ENCODE measurements at places on chromosomes 11 and 22. TPM values are rescaled to one million over a fixed set of nuclear protein-coding genes. Genes with fewer than 3 reads are reported as not detected.

- H3K27ac ChIP-seq = no peak overlapping the region
- no peaks in the 10 kb centered on the region for H3K27me3 ChIP-seq
- peak; percentile 58 for DNase-seq
- H3K36me3 ChIP-seq = no peaks in the 10 kb centered on the region
- H3K4me3 ChIP-seq = no peak overlapping the region
These were observed 568.9 kb downstream of the LUZP2 start for GRCh38 chr11:25065746-25066145.

The CARNS1 gene
- not detected for total RNA-seq

GRCh38 chr11:124113890-124114289 is 1.4 kb upstream of the VWA5A start:
- no peaks in the 10 kb centered on the region for H3K27me3 ChIP-seq
- H3K36me3 ChIP-seq = peaks cover 23% of the 10 kb centered on the region
- no peak for DNase-seq
- no peak overlapping the region for H3K4me3 ChIP-seq
- H3K27ac ChIP-seq = no peak overlapping the region
- H3K4me1 ChIP-seq = peaks cover 5% of the 10 kb centered on the region

DNA sequence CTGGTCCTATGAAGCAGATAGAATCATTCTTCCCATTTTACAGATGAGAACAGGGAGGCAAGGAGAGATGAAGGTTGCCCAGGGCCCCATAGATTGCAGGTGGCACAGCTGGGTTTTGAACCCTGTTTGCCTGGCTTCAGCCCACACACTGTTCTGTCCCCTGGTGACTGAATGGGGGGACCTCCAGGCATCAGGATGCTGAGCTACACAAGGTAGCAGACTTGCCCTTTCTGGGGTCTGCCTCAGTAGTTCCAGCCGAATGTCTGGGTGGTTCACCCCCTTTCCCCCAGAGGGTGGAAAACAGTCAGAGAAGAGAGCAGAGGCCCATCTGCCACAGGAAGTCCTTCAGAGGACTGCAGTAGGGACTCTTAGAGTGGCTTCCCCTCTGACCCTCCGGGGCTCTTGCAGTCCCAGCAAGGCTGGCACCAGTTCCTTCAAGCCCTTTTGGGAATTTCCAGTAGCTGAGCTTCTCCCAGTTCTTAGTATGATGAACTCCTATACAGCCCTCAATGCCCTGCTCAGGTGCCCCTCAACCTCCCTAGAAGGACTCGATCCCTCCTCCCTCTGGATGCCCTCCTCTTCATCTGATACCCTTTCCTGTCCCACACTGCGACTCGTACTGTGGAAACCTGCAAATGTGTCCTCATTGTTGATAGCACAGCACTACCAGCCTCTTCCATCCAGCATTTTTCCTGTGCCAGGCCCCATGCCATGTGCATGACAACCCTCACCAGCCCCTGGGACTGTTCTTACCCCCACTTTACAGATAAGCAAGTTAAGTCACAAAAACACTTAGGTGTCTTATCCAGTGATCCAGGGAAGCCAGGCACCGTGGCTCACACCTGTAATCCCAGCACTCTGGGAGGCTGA is 82.8 kb downstream of the IGLL1 start:
- no peak overlapping the region for H3K27ac ChIP-seq
- H3K4me1 ChIP-seq = no peaks in the 10 kb centered on the region
- H3K27me3 ChIP-seq = peaks cover 18% of the 10 kb centered on the region
- no peak for DNase-seq
- no peaks in the 10 kb centered on the region for H3K36me3 ChIP-seq

The MUC6 gene
- total RNA-seq = not detected

The NEFH gene
- total RNA-seq = not detected

The FOXRED2 gene
- total RNA-seq = 10.9 TPM

DNA sequence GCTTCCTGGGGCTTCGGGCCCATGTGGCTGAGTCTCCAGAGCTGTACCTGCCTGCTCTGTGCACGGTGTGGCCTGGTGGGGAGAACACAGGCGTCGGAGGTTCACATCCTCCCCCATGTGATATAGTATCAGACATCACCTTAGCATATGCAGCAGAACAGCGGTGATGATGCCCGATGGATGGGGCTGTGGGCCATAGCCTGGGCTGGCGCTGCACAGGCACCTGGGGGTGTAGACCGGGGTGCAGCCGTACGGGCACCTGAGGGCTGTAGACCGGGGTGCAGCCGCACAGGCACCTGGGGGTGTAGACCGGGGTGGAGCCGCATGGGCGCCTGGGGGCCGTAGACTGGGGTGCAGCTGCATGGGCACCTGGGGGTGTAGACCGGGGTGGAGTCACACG is 29.2 kb downstream of the NADSYN1 start:
- no peak overlapping the region for H3K4me3 ChIP-seq
- no peaks in the 10 kb centered on the region for H3K4me1 ChIP-seq
- peaks cover 64% of the 10 kb centered on the region for H3K36me3 ChIP-seq
- H3K27me3 ChIP-seq = no peaks in the 10 kb centered on the region
- H3K27ac ChIP-seq = no peak overlapping the region
- no peak for DNase-seq

The CELSR1 gene
- total RNA-seq = 69.2 TPM

The SYT13 gene
- total RNA-seq = not detected

DNA sequence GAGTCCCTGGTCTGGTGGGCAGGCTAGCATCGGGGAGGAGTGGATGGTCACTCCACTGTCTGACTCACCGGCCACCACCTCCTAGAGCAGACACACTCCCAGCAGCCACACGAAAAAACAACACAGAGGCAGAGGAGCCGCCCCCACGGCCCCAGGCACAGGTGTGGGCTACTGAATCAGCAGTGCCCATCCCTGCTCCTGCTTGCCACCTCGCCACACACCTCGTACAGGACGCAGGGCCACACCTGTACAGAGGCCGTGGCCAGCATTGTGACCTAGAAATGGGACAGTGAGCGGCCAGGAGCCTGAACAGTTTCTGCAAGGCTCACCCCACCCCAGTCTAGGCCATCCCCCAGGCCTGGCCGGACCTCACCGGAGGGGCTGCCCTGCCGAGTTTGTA is 14.0 kb downstream of the TRIM29 start:
- H3K27me3 ChIP-seq = no peaks in the 10 kb centered on the region
- peak overlapping the region; percentile 50 for H3K27ac ChIP-seq
- peak overlapping the region; percentile 33 for H3K4me3 ChIP-seq
- DNase-seq = no peak

GRCh38 chr11:36306888-36307287 is 10.8 kb downstream of the PRR5L start:
- no peak overlapping the region for H3K4me3 ChIP-seq
- no peaks in the 10 kb centered on the region for H3K36me3 ChIP-seq
- peaks cover 39% of the 10 kb centered on the region for H3K4me1 ChIP-seq

DNA sequence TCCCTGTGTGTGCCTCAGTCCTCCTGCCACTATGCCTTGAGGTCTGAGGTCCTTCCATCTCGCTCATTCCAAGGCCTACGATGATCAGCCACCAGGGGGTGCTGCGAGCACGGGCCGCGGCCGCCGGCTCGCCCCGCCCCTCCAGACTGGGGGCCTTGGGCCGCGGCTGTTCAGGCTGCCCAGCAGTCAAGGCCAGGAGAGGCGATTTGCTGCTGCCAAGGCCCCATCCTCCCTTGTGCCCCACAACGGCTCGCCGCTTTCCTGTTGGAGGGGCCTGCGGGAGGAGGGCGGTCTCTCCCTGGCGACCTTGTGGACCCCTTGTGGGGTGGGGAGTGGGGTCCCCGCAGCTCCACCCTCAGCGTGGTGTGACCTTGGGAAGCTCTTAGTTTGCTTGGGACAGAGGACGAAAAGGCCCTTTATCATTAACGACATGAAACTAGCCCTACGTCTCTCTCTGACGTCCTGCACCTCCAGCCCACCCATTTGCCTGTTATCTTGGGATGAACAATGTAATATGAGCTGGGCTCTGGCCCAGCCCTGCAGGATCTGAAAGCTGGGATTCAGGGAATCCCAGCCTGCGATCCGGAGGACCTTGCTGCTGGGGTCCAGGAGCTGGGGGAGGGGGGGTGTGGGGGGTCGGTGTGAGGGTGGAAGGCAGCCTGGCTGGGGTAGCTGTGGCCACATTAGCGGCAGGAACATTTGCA is 5.3 kb upstream of the GALR3 start:
- peak; percentile 71 for DNase-seq
- no peaks in the 10 kb centered on the region for H3K27me3 ChIP-seq
- no peak overlapping the region for H3K4me3 ChIP-seq
- peaks cover 6% of the 10 kb centered on the region for H3K4me1 ChIP-seq

DNA sequence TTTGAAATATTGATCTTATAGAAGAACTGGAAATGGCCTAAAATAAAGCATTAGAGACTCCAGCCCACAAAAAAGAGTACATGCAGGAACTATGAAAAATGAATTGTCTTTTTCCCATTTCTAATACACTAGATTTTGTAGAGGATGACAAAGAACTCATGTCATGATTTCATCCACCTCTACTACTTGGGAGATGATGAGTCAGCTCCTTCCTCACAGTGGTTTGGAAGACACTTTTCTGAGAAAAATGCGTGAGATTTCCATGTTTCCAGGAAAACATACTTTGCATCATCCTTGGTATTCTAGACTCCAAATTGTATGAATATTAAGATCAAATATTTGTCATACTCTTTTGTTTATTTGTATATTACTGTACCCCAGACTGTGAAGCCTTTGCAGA is 500.5 kb downstream of the FAM181B start:
- no peak for DNase-seq
- peaks cover 49% of the 10 kb centered on the region for H3K27me3 ChIP-seq
- H3K4me1 ChIP-seq = no peaks in the 10 kb centered on the region
- H3K27ac ChIP-seq = no peak overlapping the region
- H3K36me3 ChIP-seq = no peaks in the 10 kb centered on the region

The CD3D gene
- not detected for total RNA-seq
